Activated gamma-delta T cell treated with Interleukin-2 at 50 U/mL for 16 hours (primary cell): ENCODE measurements at places on chromosomes 13 and 19.

GRCh38 chr13:112202266-112202665 lies 135.3 kb downstream of the SOX1 start:
- DNase-seq, result no peak

GRCh38 chr13:78971355-78972025 lies 312.5 kb upstream of the OBI1 start:
- no peak for DNase-seq

DNA sequence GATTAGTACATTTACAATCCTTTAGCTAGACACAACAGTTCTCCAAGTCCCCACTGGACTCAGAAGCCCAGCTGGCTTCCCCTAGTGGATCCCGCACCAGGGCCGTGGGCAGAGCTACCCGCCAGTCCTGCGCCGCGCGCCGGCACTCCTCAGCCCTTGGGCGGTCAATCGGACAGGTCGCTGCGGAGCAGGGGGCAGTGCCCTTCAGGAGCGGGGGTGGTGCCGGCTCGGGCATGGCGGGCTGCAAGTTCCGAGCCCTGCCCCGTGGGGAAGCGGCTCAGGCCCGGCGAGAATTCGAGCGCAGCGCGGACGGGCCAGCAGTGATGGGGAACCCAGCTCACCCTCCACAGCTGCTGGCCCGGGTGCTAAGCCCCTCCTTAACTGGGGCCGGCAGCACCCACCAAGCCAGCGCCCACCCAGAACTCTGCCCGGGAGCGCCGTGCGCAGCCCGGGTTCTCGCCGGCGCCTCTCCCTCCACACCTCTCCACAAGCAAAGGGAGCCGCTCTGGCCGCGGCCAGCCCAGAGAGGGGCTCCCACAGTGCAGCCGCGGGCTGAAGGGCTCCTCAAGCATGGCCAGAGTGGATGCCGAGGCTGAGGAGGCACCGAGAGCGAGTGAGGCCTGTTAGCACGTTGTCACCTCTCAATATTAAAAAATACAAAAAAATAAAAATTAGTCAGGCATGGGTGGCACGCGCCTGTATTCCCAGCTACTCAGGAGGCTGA lies 12.9 kb downstream of the EBPL start:
- DNase-seq, result no peak

- DNase-seq, result no peak
These were observed 53.8 kb upstream of the RCBTB2 start for GRCh38 chr13:48586591-48587103.

GRCh38 chr13:20460761-20461160 lies 64.9 kb downstream of the CRYL1 start:
- no peak for DNase-seq

- no peak for DNase-seq
These were observed 15.6 kb upstream of the EPOR start for GRCh38 chr19:11399667-11400066.

GRCh38 chr13:29101905-29102304 lies 281.8 kb downstream of the MTUS2 start:
- no peak for DNase-seq

DNA sequence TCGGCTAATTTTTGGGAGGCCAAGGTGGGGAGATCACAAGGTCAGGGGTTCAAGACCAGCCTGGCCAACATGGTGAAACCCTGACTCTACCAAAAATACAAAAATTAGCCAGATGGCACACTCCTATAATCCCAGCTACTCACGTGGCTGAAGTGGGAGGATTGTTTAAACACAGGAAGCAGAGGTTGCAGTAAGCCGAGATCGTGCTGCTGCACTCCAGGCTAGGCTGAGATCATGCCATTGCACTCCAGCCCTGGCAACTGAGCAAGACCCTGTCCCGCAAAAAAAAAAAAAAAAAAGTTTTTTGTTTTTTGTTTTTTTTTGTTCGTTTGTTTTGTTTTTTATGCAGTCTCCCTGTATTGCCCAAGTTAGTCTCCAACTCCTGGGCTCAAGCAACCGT lies 21.2 kb downstream of the MAST1 start:
- no peak for DNase-seq

DNA sequence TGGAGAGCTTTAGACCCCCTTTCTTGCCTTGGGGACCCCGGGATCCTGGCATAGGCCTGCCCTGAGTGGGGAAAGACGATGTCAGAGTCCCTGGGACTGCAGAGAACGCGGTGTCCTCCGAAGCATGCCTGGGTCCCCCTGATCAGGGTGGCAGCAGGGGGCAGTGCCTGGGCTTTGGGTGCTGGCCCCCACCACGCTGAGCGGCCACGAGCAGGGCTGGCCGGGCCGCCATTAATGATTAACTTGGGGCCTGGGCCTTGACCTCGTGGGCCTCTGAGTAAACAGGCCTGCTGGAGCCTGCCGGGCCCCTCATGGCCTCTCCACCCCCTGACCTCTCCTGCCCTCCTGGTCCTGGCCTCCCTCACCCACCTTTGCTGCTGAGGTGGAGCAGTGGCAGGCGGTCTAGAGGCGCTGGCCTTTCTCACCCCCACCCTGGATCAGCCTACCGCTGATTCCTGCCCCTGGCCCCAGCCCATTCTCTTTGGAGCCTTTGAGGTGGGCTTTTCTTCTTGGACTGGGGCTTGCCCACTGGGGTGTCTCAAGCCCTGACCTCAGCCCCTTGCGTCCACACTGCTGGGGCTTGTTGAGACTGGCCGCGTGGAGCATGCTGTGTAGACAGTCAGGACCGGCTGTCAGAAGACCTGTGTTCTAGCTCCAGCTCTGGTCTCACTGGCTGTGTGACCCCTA lies 26.3 kb downstream of the CEBPA start:
- no peak for DNase-seq

DNA sequence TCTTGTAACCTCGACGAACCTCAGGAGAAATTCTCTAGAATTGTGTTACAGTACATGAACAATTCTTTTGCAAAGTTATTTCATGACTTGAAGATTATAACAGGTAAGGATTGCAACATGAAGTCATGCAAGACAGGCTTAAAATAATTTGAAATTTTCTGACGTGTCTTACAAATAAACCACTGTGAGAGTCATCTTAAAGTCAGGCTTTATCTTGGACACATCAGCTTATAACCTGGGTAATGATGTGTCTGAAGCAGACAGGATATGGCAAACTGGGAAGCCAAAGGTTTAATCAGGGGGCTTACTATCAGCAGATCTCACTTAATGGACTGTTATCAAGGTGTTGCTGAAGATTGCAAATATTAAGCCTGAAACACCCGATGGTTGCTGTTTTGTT lies 407.8 kb downstream of the KLF5 start:
- no peak for DNase-seq

DNA sequence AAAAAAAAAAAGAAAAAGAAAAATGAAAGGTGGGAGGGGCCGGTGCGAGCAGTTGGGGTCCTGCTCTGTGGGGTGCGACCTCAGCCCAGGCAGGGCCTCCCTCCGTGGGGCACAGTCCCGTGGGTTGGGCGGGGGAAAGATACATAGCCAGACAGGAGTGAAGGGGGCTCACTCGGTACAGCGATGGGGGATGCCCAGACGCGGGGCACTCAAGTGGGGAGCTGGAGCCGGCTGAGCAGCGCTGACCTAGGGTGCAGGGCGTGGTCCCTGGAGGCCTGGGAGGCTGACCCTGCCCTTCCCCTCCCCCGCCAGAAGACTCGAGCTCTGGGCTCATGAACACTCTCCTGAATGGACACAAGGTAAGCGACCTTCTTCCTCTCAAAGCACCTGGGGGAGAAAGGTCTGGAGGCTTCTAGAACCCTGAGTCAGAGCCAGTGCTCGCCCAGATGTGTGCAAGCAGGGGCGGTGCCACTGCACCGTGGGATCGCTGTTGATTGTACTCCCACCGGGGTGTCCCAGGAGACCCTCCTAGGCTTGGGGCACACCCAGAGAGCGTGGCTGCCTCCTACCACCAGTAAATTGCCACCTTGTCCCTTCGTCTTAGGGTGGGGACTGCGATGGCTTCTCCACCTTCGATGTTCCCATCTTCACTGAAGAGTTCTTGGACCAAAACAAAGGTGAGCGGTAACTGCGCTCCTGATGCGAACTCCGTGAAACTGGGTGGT lies 3.4 kb downstream of the HMG20B start:
- DNase-seq, result no peak

DNA sequence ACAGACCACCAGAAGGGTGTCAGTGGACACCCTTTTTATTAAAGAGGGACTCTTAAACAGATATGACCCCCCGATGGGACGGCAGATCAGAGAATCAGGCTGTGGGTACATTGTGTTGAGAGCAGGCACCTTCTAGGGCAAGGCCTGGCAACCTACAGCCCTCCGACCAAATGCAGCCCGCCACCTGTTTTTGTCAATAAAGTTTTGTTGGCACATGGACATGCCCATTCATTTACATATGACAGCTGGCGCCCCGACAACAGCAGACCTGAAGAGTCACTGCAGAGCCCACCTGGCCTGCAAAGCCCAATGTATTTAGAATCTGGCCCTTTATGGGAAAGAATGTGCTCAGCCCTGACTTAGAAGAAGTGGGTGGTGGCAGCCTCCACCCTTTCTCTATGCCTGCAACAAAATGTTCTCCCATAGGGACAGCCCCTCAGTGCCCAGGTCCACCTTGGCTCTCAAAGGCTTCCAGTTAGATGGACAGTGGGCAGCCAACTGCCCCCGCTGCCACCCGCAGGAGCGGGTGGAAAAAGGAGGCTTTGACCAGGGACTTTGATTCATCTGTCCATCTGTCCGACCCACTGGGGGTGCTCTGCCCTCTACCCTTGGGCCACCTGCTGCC lies 184.9 kb downstream of the PTPRS start:
- no peak for DNase-seq

- no peak for DNase-seq
These were observed 1.3 kb downstream of the SNAPC2 start for GRCh38 chr19:7921302-7921966.
